MM.1S (cell line): ENCODE measurements at places on chromosomes 11 and 22.
A peak's percentile ranks its signal among the peaks of the same experiment; 100 is the strongest.

GRCh38 chr11:62266558-62266957 is 3.4 kb upstream of the SCGB2A2 start:
- no peak for DNase-seq

DNA sequence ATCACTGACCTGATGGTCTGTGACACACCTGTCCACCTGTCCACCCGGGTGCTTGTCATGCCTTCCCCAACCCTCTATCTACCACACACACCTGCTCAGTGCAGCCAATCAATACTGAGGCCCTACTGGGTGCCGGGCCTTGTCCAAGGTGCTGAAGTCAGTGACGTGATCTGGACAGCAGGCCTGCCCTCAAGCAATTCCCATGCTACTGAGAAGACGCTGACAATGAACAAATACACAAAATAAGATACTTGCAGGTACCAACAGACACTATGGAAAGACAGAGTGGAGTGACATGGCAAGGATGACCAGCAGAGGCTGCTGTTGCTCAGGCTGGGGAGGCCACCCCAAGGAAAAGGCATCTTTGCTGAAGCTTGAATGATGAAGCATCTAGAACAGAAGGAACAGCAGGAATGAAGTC is 21.2 kb downstream of the PLAAT3 start:
- no peak for DNase-seq

GRCh38 chr11:88292171-88292843 is 45.2 kb downstream of the CTSC start:
- no peak for DNase-seq

DNA sequence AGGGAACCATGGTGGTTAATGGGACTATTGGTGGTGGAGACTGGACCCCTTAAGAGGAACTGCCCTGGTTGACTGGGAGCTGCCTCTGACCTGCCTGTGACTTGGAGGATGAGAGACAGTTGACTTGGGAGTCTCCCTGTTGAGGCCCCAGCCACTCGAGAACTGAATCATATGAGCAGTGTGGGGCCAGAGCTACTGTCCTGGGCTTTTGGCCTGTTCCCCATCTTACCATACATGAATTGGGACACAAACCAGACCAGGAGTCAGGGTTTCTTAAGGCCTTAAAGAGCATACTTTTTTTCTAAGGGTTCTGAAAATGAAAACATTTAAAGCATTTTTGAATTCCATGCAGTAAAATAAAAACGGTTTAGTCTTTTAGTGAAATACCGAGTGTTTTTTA is 92.8 kb downstream of the TEAD1 start:
- DNase-seq = no peak

DNA sequence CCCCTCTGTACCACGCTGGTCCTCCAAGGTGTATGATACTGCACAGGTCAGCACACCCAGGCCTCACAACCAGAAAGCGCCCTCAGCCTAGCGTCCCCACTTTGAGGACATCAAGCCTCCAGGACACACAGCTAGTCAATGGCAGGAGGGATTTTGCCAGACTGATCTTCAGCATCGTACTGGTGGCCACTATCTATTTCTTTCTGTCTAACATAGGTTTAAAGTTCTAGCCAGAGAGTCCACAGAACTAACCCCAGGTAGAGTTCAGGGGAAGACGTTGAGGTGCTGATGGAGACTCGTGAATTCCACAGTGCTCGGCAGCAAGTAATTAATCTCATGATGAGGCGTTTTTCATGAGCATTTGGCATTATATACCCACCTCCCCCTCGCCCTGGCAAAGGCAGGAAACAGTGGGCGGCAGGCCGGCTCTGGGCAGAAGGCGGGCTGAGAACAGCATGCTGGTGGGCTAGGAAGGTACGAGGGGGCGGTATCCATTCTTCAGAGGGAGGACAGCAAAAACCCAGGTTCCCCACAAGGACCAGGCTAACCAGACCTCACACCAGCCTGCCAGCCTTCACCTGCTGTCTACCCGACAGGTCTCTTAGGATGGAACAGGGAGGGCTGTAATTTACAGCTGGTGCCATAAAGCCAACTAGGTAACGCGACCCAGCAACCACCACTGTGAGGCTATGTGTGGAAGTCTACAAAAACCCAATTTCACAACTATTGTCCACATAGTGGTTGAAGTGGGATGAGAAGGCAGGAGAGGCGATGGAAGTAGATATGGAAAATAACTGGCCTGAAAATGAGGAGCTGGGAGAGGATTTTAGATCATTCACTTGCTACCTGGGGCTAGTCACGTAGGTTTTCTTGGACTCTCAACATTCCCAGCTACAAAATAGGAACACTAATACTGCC is 18.5 kb downstream of the MYH9 start:
- no peak for DNase-seq

GRCh38 chr11:102874852-102875251 is at the start of gene MMP12:
Gene MMP12, minus strand, starts transcription at chr11:102874982. Its CDS starts 45 bp downstream, at chr11:102874937.
- no peak for DNase-seq

DNA sequence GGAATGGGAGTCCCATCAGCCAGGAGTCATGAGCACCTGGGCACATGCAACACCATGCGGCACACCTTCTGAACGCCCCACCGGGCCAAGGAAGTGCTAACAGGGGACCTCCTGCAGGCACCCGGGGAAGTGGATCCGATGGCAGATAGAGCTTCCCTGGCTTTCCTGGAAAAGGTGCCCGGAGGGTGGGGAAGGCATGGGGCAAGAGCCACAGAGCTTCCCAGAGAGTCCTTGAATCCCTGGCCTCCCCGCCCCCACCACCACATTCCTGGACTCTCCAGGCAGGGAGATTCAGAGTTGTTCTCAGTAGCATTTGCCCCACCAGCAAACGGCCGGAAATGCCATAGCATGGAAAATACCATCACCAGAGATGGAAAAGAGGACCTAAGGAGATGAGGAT is 8.3 kb downstream of the TRIM29 start:
- DNase-seq = no peak

DNA sequence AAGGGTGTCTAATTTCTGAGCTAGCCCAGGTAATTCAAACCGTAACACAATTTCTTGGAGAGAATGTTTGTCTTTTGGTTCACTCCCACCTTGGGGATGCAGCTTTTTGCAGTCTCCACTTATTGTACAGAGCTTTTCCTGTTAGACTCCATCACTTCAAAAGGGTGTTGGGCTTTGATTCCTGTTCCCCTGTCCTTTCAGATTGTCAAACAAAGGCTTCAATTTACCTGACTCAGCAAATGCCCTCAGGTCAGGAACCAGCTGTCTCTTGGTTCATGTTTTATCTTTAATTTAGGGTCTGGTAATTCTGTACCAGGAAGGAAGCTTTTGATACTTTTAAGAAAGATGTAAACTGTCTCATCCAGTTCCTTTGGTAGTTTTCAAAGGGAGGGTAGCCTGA is 880.6 kb downstream of the NTM start:
- no peak for DNase-seq

DNA sequence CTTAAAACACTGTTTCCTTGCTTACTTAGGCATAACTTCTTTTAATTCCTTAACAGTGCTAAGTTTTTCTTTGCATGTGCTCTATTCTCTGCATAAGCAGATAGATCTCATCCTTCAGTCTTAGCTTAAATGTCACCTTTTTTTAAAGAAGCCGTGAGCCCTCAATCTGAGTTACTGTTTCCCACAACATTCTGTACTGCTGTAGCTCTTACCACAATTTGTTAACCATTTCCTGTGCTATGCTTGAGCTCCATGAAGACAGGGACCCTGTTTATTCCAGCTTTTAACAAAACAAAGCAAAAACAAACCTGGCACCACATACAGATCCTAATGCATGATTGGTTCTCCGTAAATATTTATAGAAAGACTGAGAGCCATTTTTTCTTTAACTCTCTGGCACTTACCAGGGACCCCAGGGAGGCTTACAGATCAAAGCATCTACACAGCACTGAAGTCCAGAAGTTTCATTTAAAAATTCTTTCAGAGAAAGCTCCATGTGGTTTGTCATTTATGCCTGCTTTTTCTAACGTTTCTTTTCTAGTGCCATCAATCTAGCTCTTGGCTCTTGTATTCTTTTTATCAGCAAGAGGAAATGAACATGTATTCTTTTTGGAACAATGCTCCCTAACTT is 74.9 kb downstream of the DYNC2H1 start:
- DNase-seq = no peak

- DNase-seq = no peak
Observed at GRCh38 chr11:10565493-10565892, 3.0 kb downstream of the LYVE1 start.

DNA sequence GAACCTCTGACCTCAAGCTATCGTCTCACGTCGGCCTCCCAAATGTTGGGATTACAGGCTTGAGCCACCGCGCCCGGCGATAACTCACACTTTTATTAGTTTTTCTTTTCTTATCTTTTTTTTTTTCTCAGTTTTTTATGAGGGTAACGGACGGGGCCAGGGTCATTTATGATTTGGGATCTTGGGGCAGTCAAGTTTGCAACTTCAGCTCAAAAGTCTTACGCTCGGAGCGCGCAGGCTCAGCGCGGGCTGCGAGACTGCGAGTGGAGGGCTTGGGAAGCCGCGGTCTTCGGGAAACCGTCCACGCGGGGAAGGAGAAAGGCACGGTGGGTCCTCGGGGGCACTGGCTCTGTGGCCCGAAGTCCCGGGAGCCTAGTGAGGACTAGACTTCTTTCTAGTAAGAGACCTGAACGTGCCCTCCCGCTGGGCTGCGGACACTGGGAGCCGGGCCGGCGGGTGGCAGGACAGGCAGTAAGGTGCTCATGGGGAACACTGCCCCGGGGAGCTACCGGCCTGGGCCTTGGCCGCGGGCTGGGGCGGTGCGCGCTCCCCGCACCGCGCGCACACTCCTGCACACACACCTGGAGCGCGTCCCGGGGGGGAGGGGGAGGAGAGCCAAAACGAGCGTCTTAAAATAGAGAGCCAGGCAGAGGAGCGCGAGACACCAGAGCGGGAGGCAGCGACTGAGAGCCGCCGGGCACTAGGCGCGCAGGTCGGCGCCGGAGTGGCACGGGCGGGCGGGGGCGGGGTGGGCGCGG is 476 bp upstream of the BARX2 start:
- DNase-seq = peak; percentile 96

DNA sequence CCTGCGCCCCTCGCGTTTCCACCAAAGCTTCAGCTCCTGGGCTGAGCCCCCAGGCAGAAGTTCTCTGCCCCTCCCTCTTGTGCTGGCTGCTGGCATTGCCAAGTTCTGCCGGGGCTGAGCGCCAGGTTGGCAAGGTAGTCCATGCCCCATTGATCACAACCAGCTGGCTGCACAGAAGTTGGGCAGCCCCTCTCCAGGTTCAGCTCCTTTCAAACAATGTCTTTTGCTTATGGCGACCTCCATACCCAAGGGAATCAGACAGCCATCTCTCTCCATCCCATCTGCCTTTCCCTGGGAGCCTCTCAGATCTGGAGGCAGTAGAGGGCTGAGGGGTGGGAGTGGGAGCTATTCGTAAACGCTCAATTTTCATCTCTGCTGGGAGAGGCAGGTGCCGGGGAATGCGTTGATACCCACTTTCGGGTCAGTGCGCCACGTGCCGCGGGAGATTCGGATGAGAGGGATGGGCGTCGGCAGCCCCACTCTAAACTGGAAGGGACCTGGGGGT is 1.5 kb downstream of the ADAMTS8 start:
- no peak for DNase-seq

GRCh38 chr11:66868726-66869566 is 12.1 kb downstream of the LRFN4 start:
- DNase-seq = peak; percentile 93

- DNase-seq = peak; percentile 89
Observed at GRCh38 chr22:39144101-39144767, 8.2 kb downstream of the CBX7 start.

DNA sequence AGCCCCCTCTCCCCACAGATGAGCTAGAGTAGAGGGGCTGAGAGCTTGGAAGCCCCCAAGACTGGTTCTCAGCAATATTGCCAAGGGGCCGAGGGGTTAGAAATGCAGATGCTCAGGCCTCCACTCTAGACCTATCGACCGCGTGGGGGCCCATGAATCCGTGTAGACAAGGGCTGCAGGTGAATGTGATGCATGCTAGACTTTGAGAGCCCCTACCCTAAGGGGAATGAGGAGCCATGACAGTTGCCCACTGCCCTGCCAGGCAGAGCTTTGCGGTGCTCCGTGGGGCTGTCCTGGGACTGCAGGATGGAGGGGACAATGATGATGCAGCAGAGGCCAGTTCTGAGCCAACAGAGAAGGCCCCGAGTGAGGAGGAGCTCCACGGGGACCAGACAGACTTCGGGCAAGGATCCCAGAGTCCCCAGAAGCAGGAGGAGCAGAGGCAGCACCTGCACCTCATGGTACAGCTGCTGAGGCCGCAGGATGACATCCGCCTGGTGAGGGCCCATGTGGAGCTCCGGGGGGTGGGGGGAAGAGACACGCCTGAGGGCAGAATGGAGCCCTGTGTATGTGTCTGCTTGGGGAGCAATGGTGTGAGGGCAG is 1.3 kb downstream of the SSH3 start:
- DNase-seq = no peak

- DNase-seq = no peak
Observed at GRCh38 chr11:12864316-12865156, 144.6 kb upstream of the RASSF10 start.

- DNase-seq = no peak
Observed at GRCh38 chr11:103327721-103328120, 218.5 kb downstream of the DYNC2H1 start.

GRCh38 chr11:119376197-119376847 is 5.2 kb downstream of the USP2 start:
- DNase-seq = no peak

GRCh38 chr11:73189723-73190556 is 28.1 kb upstream of the P2RY2 start:
- DNase-seq = no peak

DNA sequence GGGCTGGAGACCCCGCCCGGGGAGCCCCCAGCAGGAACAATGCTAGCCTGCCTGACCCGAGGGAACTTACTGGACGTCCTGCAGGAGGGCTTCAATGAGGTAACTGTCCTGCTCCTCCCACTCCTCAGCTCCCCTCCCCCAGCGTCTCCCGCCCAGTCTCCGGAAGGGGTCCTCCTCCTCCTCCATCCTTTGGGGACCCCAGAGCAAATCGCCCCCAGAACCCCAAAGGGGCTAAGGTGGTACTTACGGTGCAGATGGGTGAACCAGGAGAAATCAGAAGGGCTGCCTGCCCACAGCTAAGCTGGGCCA is 272 bp downstream of the DIXDC1 start:
- DNase-seq = no peak
